SK-N-SH (cell line): ENCODE measurements at places on chromosomes 6 and 20.

DNA sequence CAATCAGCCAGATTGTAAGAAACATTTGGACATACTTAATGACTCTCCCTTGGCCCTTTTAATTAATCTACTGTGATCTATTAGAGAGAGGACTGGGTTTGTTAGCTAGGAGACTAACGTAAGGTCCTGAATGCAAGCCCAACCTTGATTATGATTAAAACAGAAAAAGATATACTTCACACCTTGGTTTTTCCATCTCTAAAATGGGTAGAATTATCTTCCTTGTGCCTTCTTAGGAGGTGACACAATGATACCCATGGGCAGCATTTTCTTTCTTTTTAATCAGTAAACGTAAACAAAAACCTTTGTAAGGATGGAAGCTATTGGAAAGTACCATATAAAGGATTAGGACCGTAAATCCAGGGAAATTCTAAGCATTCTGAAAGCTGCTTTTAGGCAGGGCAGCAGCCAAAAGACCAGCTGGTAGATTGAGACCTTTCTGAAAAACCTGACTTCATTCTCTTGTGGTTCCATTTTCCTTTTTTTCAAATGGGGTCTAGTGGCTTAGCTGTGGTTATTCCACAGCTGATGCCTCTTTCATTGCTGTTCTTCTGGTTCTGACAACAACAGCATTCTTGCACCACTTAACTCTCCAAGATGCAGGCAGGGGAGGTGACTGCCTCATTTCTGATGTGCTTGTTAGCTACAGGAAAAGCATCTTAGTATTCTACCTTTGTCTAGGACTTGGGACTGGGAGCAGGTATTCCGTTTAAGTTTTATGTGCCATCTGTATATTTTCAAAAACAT lies 27.4 kb downstream of the RREB1 start:
- DNase-seq, result no peak

DNA sequence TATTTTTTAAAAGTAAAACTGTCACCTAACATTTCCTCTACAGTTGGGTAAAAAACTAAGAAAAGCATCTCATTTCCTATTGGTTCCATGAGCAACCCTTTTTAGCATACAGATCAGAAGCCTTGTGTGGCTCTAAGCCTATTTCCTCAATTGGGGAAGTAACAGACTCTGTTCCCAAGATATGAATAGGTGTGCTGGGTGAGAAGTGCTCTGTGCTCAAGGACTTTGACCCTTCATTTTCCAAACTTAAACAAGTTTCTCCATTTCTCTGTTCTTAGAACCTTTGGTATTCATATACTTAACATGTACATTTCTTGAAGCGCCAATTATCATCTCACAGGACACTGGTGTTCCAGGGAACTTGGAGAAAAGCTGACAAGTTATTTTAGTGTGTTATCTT lies 24.1 kb downstream of the CARMIL1 start:
- DNase-seq, result no peak

DNA sequence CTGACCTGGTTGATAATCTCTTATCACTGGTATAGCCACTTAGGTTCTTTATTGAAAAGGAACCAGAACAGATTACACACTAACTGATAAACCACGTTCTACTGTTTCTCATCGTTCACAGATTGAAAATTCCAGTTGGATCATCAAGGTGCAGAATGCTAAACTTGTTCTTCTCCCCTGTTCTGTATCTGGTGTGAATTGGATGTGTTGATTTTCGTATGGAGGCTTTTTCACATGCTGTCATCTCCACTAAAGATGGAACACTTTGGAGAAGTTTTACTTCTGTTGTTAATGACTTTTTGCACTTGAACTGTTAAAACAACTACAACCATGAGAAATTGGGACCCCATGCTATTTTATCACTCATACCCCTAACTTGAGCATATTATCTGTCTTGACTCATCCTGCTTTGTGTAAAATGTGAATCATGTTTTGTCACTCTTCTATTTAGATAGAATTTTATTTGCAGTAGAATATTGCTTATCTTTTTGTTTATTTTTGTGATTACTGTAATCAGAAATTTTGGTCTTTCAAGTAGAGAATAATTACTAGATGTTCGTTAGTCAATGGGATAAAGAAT lies 17.5 kb downstream of the VAPB start:
- no peak for DNase-seq

DNA sequence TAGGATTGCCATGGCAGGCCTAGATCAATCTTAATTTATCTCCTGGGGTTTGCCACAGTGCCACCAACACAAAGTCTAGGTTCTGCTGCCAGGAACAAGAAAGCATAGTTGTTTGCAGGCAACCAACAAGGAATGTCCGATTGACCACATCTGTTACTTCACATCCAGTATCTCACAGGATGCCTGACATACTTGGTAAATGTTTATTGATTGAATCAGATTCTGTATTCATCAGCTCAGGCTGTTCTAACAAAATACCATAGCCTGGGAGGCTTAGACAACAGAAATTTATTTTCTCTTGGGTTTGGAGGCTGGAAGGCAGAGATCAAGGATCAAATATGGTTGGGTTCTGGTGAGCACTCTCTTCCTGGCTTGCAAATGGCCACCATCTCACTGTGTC lies 26.3 kb upstream of the MC3R start:
- no peak for DNase-seq

DNA sequence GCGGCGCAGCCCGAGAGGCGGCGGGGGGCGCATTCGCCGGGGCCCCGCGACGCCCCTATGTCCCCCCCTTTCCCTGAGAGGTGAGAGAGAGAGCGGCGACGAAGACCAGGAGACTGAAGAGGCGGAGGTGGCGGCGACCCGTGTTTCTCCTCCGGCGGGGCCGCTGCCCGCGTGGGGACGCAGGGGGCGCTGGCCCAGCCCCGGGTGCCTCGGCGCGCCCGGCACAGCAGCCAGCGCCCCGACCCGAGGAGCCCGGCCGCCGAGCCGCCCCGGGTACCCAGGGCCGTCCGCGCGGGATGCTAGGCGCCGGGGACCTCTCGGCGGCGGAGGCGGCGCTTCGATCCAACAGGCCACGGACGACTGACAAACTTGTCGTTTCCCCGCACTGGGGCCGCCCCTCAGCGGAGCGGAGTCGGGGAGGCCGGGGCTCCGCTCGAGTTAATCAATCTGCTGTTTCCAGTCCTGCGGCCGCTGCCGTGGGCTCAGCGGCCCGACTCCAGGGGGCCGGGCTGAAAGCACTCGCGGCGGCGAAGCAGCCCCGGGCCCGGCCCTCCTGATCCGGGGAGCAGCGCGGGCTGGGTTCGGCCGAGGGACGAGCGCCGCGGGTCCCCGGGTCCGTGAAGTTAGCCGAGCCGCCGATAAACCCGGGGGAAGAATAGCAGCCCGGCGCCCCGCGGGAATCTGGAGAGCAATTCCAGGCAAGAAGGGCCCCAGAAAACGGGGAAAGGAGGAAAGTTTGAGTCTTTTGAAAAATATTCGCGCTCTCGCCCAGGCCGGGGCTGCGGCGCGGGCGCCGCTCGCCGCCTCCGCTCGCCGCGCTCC lies 631 bp downstream of the MDGA1 start:
- peak; percentile 82 for DNase-seq

DNA sequence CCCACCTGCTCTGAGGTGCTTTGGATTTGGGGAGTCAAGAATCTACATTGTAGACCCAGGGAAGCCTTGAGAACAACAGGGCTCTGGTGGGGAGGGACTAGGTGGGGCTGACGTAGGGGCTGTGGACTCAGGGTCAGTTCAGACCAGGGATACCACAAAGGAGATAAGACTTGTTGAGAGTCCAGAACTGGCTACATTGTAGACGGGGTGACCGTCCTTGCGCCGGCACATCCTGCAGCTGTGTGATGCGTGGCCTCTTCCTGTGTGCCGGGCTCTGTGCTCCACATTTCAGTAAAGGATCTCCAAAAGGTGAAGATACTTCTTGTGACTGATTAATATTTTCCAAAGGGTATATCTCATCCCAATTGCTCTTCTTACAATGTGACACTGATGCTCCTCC lies 9.8 kb upstream of the TLDC2 start:
- DNase-seq, result no peak

GRCh38 chr6:7535498-7535897 lies 6.0 kb upstream of the DSP start:
- no peak for DNase-seq

GRCh38 chr6:38974389-38975151 lies 74.0 kb upstream of the GLP1R start:
- no peak for DNase-seq

GRCh38 chr20:60001108-60001507 lies 42.9 kb downstream of the CDH26 start:
- no peak for DNase-seq

GRCh38 chr6:140353536-140353935 lies 979.1 kb upstream of the CITED2 start:
- no peak for DNase-seq

DNA sequence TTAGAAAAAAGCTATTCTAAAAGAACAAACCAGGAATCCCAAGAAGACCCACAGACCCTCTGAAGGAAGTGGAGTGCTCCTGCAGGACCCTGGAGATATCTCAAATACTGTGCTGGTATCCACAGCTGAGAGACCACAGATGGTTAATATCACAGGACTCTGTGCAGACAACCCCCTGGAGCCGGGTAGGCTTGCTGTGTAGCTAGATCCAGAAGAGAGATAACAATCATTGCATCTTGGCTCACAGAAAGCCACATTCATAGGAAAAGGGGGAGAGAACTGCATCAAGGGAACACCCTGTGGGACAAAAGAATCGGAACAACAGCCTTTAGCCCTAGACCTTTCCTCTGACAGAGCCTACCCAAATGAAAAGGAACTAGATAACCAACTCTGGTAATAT lies 689.5 kb downstream of the PHF3 start:
- no peak for DNase-seq

DNA sequence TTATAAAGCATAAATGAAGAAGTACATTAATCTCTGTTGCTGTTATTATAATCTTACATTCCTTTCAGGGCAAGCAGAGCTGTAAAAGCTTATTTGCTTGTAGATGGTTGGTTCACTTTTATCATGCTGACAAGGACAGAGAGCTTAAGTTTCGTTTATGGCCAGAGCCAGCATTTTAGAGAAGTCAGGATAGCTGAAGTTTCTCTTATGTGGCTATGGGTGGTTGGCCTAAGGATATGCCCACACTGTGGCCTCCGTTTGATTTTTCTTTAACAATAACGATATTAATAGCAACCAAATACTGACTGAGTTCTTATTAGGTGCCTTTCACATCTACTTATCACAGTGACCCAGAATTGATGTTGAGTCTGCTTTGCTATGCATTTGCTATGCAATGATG lies 78.5 kb downstream of the FARS2 start:
- DNase-seq, result no peak

DNA sequence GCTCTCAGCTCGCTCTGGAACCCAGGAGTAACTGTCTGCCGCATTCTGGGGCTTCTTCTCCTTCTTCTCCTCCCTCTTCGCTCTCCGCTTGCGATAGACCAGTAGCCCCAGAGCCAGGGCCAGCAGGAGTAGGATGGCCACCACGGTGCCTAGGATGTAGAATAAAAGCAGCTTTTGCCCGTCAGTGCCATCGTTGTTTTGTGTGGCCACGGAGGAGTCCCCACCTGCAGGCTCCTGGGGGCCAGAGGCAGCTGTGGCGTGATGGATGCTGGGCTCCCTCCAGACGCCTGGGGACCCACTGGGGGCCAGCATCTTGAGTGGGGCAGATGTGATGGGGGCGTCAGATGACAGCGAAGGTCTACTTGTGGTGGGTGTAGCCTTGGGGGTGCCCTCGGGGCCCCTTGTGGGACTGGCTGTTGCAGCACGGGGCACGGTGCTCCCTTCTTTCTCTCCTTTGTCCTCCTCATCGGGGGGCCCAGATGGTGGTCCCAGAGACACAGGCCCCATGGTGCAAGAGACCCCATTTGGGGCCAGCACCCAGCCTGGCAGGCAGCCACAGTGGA lies 1.8 kb downstream of the CD93 start:
- DNase-seq, result no peak

DNA sequence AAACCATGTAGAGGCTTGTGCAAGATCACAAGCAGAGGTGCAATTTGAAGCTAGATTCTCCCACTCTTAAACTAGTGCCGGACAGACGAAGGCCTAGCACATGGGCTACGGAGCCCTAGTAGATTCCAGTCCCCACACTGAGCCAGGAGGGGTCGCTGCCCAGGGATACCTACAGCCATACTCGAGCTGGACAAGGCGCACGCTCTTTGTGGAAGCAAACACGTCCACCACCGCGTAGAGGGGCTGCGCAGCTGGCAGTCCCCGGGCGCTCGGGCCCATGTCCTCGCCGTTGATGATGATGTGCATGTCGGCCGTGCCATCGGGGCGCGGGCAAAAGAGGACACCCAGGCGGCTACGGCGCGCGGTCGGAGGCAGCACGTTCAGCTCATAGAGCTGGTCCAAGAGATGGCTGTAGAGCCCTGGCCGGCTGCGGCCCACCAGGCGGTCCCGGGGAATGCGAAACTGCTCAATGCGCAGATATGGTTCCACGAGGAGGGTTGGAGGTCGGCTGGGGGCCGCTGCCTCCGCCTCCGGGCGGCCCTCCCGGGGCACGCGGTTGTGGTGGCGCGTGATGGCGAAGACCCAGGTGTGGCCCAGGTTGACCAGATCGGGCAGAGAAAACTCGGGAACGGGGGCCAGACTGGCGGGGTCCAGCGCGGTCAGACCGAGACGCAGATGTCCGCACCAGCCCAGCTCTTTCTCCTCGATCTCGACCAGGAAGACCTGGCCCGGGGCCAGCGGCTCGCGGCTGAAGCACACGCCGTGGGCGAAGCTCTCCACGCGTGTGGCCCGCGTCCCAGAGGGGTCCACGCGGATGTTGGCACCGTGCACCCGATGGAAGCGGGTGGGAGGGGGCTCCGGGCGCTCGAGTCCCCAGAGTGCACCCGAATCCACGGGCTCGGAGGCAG lies 677 bp downstream of the NEURL2 start:
- DNase-seq, result peak; percentile 91

GRCh38 chr6:42349753-42350511 lies 101.8 kb downstream of the TRERF1 start:
- DNase-seq, result peak; percentile 77

- no peak for DNase-seq
Observed at GRCh38 chr6:39079197-39080125, 30.9 kb downstream of the GLP1R start.

DNA sequence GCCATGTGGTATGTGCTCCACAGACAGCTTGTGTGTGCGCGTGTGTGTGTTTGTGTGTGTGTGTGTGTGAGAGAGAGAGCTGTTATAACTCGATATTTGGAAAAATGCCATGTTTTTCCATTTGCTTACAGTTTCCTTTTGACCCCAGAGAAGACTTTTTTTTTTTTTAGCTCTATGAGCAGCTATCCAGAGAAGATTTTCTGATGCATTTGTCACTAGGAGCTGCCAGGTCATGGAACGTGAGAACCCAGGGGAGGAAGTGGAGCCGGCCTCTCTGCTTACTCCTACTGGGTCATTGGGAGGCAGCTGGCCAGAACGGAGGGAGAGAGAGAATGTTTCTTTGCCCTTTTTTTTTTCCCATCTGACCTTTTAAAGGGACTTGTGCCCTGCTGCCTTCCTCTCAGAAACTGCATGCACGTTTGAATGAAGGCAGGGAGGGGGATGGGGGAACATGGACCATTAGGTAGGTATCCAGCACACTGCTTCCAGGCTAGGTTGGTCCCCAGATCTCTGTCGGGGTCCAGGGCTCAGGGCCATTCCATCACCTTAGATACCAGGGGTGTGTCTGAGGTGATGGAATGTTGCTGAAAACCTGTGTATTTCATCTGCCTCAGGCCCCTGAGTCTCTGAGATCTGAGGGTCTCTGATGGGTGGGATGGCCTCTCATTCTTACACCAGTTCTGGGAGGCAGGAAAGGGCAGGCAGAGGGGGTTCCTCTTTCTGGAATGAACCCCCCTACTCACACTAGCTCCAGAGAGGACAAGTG lies 11.2 kb upstream of the MRPS18A start:
- DNase-seq, result no peak
